Diencephalon (tissue), 1 donor: ENCODE measurements at places on chromosomes 5 and 9. TPM values are rescaled to one million over a fixed set of nuclear protein-coding genes. Genes with fewer than 3 reads are reported as not detected.

CD14 gene
- 12.9 TPM for total RNA-seq

FOXD4L3 gene
- 0.23 TPM for total RNA-seq

TNFSF15 gene
- total RNA-seq = 0.23 TPM

SLC27A6 gene
- total RNA-seq = 4.6 TPM

LCN9 gene
- not detected for total RNA-seq

CATSPER3 gene
- total RNA-seq = 0.23 TPM

CDHR2 gene
- 0.69 TPM for total RNA-seq

FBP2 gene
- total RNA-seq = 0.23 TPM

SLC31A2 gene
- total RNA-seq = 4.8 TPM

CAMK4 gene
- 95.0 TPM for total RNA-seq

MTX3 gene
- 24.5 TPM for total RNA-seq

SHOC1 gene
- total RNA-seq = not detected

GFI1B gene
- 0.23 TPM for total RNA-seq

RNF208 gene
- total RNA-seq = 1.8 TPM

AQP7 gene
- not detected for total RNA-seq

ADAMTS19 gene
- 15.2 TPM for total RNA-seq

LCN10 gene
- total RNA-seq = not detected

SH3RF2 gene
- 1.2 TPM for total RNA-seq

GOLGA1 gene
- total RNA-seq = 29.1 TPM

FRMPD1 gene
- total RNA-seq = 3.0 TPM

ZBED3 gene
- total RNA-seq = 4.4 TPM

OR1J2 gene
- total RNA-seq = not detected

DBN1 gene
- total RNA-seq = 161 TPM

SUB1 gene
- total RNA-seq = 406 TPM

EEIG1 gene
- 6.9 TPM for total RNA-seq

ERAP2 gene
- 12.7 TPM for total RNA-seq

C6 gene
- total RNA-seq = 1.6 TPM

RPP25L gene
- 12.7 TPM for total RNA-seq

UAP1L1 gene
- total RNA-seq = 0.69 TPM

PCDHAC2 gene
- total RNA-seq = 47.1 TPM

GABRB2 gene
- total RNA-seq = 117 TPM

ANKRD31 gene
- total RNA-seq = 1.2 TPM

PTGES gene
- 9.5 TPM for total RNA-seq

IL5 gene
- total RNA-seq = not detected

HEMGN gene
- total RNA-seq = 4.2 TPM

TRMT10B gene
- total RNA-seq = 3.7 TPM
